ENCODE measurements at places on chromosomes 12 and 14. TPM values are rescaled to one million over a fixed set of nuclear protein-coding genes. Genes with fewer than 3 reads are reported as not detected.

Gene ACVRL1
- not detected for total RNA-seq

Gene TMEM119
- total RNA-seq = 0.24 TPM

Gene VDR
- total RNA-seq = 0.38 TPM

DNA sequence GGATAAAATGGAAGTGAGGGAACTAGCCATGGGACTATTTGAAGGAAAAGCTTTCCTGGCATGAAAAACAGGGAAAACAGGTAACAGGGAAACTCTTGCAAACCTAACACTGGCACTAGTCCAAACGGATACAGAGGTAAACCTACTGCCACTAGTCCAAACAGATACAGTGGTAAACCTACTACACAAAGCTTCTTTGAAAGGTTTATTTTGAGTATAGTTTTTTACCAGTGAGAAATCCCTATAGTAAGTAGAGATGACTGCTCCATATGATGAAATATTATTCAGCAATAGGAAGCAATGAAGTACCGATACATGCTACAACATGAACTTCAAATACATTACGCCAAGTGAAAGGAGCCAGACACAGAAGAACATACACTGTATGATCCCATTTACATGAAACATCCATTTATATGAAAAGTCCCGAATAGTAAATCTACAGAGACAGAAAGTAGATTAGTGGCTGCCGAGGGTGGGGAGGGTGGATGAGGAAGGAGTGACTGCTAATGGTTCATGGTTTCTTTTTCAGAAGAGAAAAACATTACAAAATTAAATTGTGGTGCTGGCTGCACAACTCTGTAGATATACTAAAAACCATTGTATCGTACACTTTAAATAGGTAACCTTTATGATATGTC is 25.5 kb downstream of the SPTLC2 start:
- H3K4me3 ChIP-seq = no peak overlapping the region
- H3K27ac ChIP-seq = no peak overlapping the region
- H3K4me1 ChIP-seq = no peaks in the 10 kb centered on the region
- peaks cover 14% of the 10 kb centered on the region for H3K36me3 ChIP-seq

Gene ITGA5
- total RNA-seq = 37.8 TPM

All from progenitor cell of endocrine pancreas (in vitro differentiated cells).